Caco-2 (cell line): ENCODE measurements at places on chromosomes 7 and 10. TPM values are rescaled to one million over a fixed set of nuclear protein-coding genes. Genes with fewer than 3 reads are reported as not detected.

ARMS2 gene
- total RNA-seq = not detected in 2 replicates

SRRT gene
- 211 and 243 TPM in 2 replicates for total RNA-seq

- no peak overlapping the region for H3K4me3 ChIP-seq
- no peaks in the 10 kb centered on the region for H3K36me3 ChIP-seq
- no peak overlapping the region for H3K27ac ChIP-seq
- peaks cover 37% of the 10 kb centered on the region for H3K4me1 ChIP-seq
- no peaks in the 10 kb centered on the region for H3K27me3 ChIP-seq
Measured at GRCh38 chr7:17207220-17207619, 91.2 kb upstream of the AHR start.

DNA sequence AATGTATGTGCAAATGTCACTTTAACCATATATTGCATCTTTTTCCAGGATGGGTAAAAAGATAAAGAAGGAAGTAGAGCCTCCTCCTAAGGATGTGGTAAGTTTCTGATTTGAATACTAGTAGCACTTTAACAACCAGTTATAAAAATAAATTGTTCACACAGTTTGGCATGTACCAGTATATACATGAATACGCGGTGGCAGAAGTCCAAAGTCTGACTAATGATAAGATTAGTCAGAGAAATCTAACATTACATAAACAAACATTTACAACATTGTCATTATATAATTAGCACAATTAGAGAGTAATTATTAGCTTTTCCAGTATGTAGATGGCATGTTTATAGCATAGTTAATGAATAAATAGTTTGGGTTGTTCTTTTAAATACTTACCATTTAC lies 4.1 kb downstream of the ARMC3 start:
- H3K27me3 ChIP-seq = no peaks in the 10 kb centered on the region
- no peak overlapping the region for H3K4me3 ChIP-seq
- H3K4me1 ChIP-seq = 0 out of 2 replicates have a peak, but pooled peaks cover 7% of the 10 kb centered on the region
- no peaks in the 10 kb centered on the region for H3K36me3 ChIP-seq
- no peak for DNase-seq

GRCh38 chr10:77648472-77648871 lies 10.9 kb upstream of the KCNMA1 start:
- no peak overlapping the region for H3K27ac ChIP-seq
- H3K36me3 ChIP-seq = no peaks in the 10 kb centered on the region
- no peak overlapping the region for H3K4me3 ChIP-seq

DGKB gene
- 0.39 TPM in 1 of 2 replicates, not detected in the other for total RNA-seq

DNA sequence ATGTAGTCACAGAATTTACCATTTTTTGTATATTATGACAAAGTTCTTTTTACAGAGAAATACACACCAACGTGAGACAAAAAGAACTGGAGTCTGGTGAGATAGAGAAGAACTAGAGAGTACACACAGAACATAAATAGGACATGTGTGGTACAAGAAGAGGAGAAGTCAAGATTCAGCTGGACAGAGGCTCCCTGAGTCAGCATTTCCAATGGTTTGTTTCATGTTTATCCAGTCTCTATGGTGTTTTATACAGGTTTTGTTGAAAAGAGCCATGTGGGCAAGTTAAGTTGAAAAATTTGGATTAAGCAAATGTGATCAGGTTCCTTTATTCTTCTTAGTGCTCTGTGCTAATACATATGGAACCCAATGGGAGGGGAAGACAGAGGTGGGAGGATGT lies 105.5 kb upstream of the AKR1E2 start:
- no peaks in the 10 kb centered on the region for H3K27me3 ChIP-seq
- DNase-seq = no peak
- no peak overlapping the region for H3K27ac ChIP-seq
- no peak overlapping the region for H3K4me3 ChIP-seq

DNA sequence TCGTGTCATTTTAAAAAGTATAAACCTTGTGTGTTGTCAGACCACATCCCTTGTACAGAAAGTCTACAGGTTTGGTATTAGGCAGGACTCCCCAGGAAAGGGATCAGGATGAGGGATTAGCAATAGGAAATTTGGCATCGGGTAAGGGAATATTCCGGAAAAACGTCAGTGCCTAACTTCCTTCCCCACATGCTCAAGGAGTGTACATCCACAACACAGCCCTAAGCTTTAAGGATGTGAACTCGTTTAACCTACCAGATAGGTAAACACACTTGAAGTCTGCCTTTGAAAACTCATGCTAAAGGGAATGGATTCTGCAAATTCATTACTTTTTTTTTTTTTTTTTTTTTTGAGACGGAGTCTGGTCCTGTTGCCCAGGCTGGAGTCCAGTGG lies 194.9 kb downstream of the SKIDA1 start:
- peaks cover 36% of the 10 kb centered on the region for H3K4me1 ChIP-seq
- H3K27me3 ChIP-seq = no peaks in the 10 kb centered on the region
- no peak overlapping the region for H3K27ac ChIP-seq
- H3K36me3 ChIP-seq = no peaks in the 10 kb centered on the region

GRCh38 chr7:51918581-51918980 lies 602.0 kb upstream of the COBL start:
- H3K36me3 ChIP-seq = no peaks in the 10 kb centered on the region
- H3K4me3 ChIP-seq = no peak overlapping the region
- DNase-seq = no peak
- no peak overlapping the region for H3K27ac ChIP-seq
- H3K4me1 ChIP-seq = no peaks in the 10 kb centered on the region

CFAP70 gene
- 0.26 and 0.39 TPM in 2 replicates for total RNA-seq

PRLHR gene
- total RNA-seq = not detected in 2 replicates

DNA sequence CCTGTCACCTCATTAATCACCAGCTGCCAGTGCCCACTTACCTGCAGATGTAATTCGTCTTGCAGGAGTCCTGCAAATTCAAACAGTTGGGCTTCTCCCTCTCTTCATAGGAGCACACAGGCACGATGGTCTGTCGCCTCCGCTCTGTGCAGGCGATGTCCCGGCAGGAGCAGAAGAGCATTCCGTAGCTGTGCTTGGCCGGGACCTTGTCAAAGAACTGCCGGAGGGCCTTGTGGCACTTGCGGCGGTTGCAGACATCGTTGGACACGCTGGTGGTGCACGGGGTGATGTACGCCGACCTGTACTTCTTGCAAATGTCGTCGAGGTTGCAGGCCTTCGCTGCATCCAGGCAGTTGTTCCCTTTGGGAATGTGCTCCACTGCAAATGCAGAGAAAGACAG lies 147.8 kb downstream of the GFRA1 start:
- no peaks in the 10 kb centered on the region for H3K27me3 ChIP-seq
- no peak overlapping the region for H3K4me3 ChIP-seq
- no peak overlapping the region for H3K27ac ChIP-seq
- H3K36me3 ChIP-seq = no peaks in the 10 kb centered on the region
- H3K4me1 ChIP-seq = no peaks in the 10 kb centered on the region

- DNase-seq = no peak
- no peaks in the 10 kb centered on the region for H3K4me1 ChIP-seq
- H3K27me3 ChIP-seq = no peaks in the 10 kb centered on the region
Measured at GRCh38 chr7:133871757-133872156, 255.4 kb upstream of the LRGUK start.

DNA sequence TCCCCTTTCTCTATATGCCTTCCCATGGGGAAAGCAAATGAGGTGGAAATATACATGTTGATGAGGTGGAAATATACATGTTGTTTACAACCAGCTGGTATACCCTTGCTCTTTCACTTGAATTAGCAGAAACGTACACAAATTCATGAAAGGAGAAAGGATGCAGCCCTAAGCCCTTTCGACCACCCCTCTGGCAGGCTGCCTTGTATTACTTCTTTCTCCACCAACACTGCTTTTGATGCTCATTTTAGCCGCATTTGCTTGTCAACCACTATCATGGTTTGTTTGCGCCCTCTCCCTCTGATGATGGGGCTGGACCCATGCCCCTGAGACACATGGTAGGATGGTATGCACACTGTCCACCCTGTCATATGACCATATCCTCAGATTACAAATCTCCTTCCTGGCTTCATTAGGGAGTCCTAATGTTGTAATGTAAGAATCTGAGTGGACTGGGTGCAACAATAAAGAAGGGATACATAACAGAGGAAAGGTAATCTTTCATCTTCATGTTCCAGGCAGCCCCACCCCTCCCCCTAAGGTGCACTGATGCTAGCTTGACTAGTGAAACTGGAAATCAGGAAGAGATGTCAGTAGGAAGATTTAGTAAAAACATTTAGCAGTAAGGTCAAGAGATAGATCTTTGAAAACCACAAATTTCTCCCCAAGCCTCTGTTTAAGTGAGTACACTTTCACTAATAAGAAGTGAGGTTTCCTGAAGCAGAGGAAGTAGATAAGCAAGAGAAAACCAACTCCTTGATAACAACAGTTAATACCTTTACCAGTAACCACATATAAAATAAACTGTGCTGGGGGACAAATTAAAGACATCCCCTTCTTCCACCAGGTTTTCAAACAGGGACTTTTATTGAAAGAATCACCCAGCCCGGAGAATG lies 536.8 kb upstream of the NRP1 start:
- no peaks in the 10 kb centered on the region for H3K36me3 ChIP-seq
- no peak overlapping the region for H3K4me3 ChIP-seq
- peaks cover 8% of the 10 kb centered on the region for H3K4me1 ChIP-seq
- H3K27ac ChIP-seq = no peak overlapping the region
- no peak for DNase-seq

GRCh38 chr10:12476656-12477055 lies 127.3 kb downstream of the CAMK1D start:
- H3K27me3 ChIP-seq = no peaks in the 10 kb centered on the region
- H3K36me3 ChIP-seq = no peaks in the 10 kb centered on the region
- H3K4me3 ChIP-seq = no peak overlapping the region
- DNase-seq = no peak

DNA sequence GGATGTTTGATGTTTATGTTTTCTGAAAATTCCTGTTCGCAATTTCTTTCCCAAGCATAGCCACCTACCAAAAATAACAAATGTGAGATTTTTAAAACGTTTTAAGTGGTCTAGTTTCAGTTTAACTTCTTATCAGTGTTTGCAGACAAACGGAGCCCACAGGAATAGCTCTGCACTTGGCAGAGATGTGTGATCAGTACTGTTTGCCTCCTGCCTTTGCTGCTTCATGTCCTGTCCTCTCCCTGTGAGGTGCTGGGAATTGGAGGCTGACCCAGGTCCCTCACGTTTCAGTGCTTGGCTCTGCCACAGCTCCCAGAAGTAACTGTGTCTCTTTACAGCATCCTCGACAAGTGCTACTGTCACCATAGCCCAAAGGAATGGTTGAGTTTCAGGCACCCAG lies 1.2 kb downstream of the UCN3 start:
- H3K36me3 ChIP-seq = no peaks in the 10 kb centered on the region
- H3K4me3 ChIP-seq = no peak overlapping the region
- 0 out of 2 replicates have a peak, but pooled peaks cover 5% of the 10 kb centered on the region for H3K4me1 ChIP-seq
- H3K27me3 ChIP-seq = peaks cover 2% of the 10 kb centered on the region

DKK1 gene
- total RNA-seq = 1,709 and 1,866 TPM in 2 replicates

NODAL gene
- 0.59 and 1.3 TPM in 2 replicates for total RNA-seq

COL26A1 gene
- total RNA-seq = 19.1 and 23.3 TPM in 2 replicates

C10orf62 gene
- total RNA-seq = not detected in 2 replicates

- H3K27me3 ChIP-seq = no peaks in the 10 kb centered on the region
- H3K4me1 ChIP-seq = 0 out of 2 replicates have a peak, but pooled peaks cover 4% of the 10 kb centered on the region
- no peak for DNase-seq
- H3K36me3 ChIP-seq = peaks cover 6% of the 10 kb centered on the region
- H3K27ac ChIP-seq = no peak overlapping the region
- no peak overlapping the region for H3K4me3 ChIP-seq
Measured at GRCh38 chr7:4751398-4751947, 23.9 kb upstream of the AP5Z1 start.

- H3K27me3 ChIP-seq = no peaks in the 10 kb centered on the region
- no peak for DNase-seq
- H3K4me1 ChIP-seq = peaks cover 19% of the 10 kb centered on the region
- H3K4me3 ChIP-seq = no peak overlapping the region
- H3K27ac ChIP-seq = no peak overlapping the region
- no peaks in the 10 kb centered on the region for H3K36me3 ChIP-seq
Measured at GRCh38 chr7:469563-469961, 50.1 kb downstream of the PDGFA start.

NPVF gene
- total RNA-seq = not detected in 2 replicates

HOXA3 gene
- 19.9 and 22.6 TPM in 2 replicates for total RNA-seq

GRCh38 chr10:4353964-4354363 lies 472.0 kb upstream of the AKR1E2 start:
- H3K4me3 ChIP-seq = no peak overlapping the region
- DNase-seq = no peak
- no peaks in the 10 kb centered on the region for H3K4me1 ChIP-seq

GRCh38 chr10:73983096-73984047 lies 14.5 kb upstream of the VCL start:
- H3K4me1 ChIP-seq = no peaks in the 10 kb centered on the region
- no peak overlapping the region for H3K4me3 ChIP-seq
- H3K27me3 ChIP-seq = no peaks in the 10 kb centered on the region
- H3K27ac ChIP-seq = no peak overlapping the region

- no peaks in the 10 kb centered on the region for H3K27me3 ChIP-seq
- no peak for DNase-seq
- H3K4me1 ChIP-seq = 0 out of 2 replicates have a peak, but pooled peaks cover 11% of the 10 kb centered on the region
- no peak overlapping the region for H3K27ac ChIP-seq
- no peak overlapping the region for H3K4me3 ChIP-seq
Measured at GRCh38 chr7:148107443-148108127, 483.0 kb upstream of the C7orf33 start.

GRCh38 chr7:11843113-11843765 lies 11.2 kb upstream of the THSD7A start:
- no peak overlapping the region for H3K4me3 ChIP-seq
- no peak overlapping the region for H3K27ac ChIP-seq
- H3K27me3 ChIP-seq = no peaks in the 10 kb centered on the region
- no peaks in the 10 kb centered on the region for H3K36me3 ChIP-seq
- DNase-seq = no peak

GRCh38 chr7:29684787-29685650 lies 121.3 kb upstream of the WIPF3 start:
- peak; percentile 88 for DNase-seq
- no peaks in the 10 kb centered on the region for H3K36me3 ChIP-seq
- peak overlapping the region; percentile 72 for H3K4me3 ChIP-seq
- no peaks in the 10 kb centered on the region for H3K4me1 ChIP-seq
- H3K27me3 ChIP-seq = no peaks in the 10 kb centered on the region

HOXA13 gene
- 0.68 and 1.3 TPM in 2 replicates for total RNA-seq

DNA sequence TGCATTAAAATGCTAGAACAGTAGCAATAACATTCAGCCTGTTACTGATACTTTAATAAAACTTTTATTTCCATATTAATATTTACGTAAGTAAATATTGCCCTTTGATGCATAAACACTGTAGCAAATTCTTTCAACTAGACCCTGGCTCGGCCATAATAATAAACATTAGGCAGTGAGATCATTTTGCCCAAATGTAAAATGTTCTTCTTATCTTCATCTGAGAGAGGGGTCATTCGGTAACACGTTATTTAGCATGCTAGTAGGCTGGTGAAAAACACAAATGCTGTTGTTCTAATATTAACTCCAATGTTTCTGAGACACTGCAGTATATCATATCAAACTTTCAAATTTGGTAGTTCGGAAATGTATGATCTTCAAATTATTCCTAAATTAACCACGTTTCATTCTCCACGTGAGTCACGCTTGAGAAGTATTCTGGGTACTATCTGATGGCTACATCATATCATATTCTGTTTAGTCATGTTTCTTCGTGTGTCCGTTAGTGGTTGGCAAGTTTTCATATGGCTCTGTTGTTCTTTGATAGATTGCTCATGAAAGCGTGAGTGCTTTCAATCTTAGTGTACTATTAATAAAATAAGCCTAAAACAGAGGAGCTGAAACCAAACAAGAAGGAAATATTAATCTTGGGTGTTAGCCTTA lies 145.8 kb downstream of the NSUN6 start:
- H3K27ac ChIP-seq = no peak overlapping the region
- no peaks in the 10 kb centered on the region for H3K27me3 ChIP-seq
- no peaks in the 10 kb centered on the region for H3K36me3 ChIP-seq
- H3K4me1 ChIP-seq = no peaks in the 10 kb centered on the region
- no peak overlapping the region for H3K4me3 ChIP-seq

GRCh38 chr10:87541114-87541513 lies 36.4 kb downstream of the MINPP1 start:
- H3K36me3 ChIP-seq = peaks cover 2% of the 10 kb centered on the region; the same call in 1 of the 2 replicates
- DNase-seq = no peak

UCN3 gene
- not detected in 2 replicates for total RNA-seq
